ENCODE measurements at places on chromosomes 16 and 17.

DNA sequence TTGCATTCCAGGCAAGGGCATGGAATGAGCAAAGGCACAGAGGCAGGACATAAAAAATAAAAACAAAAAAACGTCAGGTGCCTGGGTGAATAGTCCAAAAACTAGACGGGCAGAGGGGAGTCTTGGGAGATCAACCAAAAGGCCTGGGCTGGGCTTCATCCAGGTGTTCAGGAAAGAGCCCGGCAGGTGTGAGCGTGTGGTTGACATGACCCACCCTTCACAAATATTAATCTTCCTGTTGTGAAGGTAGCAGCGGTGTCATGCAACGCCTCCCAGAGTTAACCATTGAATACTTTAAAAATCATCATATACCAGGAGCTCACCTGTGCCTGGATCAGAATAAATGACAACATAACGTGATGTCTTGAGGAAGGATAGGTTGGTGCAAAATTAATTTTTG, 90.6 kb downstream of the USP22 start:
- DNase-seq: no peak

GRCh38 chr16:72848759-72849664, 198.9 kb downstream of the ZFHX3 start:
- no peak for DNase-seq

GRCh38 chr16:4574919-4575705, 19.0 kb downstream of the C16orf96 start:
- DNase-seq: no peak

DNA sequence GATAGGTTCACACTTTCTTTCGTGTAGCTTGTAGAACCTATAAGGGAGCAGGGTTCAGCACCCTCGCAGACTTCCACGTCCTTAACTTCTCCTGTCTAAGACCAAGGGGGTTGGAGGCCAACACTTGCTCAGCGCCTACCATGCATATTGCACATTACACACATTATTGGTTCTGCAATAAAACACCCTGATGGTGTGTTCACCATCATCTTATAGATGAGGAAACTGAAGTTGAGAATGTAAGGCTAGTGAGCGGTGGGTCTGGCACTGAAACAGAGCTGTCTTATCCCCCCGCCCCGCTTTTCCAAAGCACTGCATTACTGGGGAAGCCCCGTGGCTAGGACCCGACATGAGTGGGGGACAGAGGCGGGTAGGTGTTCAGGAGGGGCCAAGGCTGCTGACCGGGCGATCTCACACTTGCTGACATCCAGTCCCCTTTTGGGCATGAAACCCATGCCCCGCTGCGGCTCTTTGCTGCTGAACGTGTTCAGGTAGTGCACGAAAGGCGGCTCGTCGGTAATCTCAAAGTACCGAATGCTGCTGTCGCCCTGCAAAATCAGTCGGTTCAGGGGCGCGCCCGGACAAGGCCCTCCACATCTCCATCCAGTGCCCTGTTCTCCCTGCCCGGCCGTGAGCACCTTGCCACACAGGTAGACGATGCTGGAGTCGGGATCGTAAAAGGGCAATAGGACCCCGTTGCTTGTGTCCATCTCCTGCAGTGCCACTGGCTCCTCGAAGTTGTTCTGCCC, 6.2 kb downstream of the CORO6 start:
- no peak for DNase-seq

DNA sequence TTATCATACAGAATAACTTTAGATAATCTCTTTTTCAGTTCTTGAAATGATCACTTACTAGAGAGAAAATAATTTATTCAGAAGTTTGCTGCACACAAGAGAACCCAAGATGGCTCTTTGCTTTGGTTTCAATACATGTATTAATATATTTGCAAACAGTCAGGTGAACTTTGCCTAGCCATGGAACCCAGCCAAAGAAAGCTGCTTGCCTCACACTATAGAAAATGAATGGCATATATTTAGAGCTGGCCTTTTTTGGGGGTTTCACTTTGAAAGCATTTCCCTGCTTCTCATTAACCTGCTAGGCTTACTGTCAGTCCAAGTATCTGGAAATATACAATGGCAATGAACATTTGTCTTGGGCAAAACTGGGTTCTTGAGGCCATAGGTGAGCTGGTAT, 75.3 kb downstream of the MRTFB start:
- no peak for DNase-seq

- DNase-seq: peak; percentile 34
Observed at GRCh38 chr16:3509470-3509928, 8.7 kb downstream of the CLUAP1 start.

- DNase-seq: no peak
Observed at GRCh38 chr17:64491034-64491860, 5.6 kb downstream of the POLG2 start.

GRCh38 chr17:65756760-65757159, 195.3 kb upstream of the AXIN2 start:
- no peak for DNase-seq

DNA sequence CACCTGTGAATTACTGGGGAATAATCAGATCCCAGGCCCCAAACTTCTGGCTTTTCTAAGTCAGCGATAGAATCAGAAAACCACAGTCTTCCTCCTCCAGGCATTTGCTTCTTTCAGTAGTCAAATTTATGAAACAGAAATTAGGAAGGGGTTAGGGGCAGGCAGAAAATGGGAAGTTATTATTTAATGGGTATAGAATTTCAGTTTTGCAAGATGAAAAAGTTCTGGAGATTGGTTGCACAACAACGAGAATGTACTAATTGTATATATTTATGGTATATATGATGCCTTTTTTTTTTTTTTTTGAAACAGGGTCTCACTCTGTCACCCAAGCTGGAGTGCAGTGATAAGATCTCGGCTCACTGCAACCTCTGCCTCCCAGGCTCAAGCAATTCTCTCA, 23.5 kb downstream of the ORC6 start:
- no peak for DNase-seq

GRCh38 chr17:10156948-10157607, 41.3 kb downstream of the GAS7 start:
- DNase-seq: peak; percentile 15

DNA sequence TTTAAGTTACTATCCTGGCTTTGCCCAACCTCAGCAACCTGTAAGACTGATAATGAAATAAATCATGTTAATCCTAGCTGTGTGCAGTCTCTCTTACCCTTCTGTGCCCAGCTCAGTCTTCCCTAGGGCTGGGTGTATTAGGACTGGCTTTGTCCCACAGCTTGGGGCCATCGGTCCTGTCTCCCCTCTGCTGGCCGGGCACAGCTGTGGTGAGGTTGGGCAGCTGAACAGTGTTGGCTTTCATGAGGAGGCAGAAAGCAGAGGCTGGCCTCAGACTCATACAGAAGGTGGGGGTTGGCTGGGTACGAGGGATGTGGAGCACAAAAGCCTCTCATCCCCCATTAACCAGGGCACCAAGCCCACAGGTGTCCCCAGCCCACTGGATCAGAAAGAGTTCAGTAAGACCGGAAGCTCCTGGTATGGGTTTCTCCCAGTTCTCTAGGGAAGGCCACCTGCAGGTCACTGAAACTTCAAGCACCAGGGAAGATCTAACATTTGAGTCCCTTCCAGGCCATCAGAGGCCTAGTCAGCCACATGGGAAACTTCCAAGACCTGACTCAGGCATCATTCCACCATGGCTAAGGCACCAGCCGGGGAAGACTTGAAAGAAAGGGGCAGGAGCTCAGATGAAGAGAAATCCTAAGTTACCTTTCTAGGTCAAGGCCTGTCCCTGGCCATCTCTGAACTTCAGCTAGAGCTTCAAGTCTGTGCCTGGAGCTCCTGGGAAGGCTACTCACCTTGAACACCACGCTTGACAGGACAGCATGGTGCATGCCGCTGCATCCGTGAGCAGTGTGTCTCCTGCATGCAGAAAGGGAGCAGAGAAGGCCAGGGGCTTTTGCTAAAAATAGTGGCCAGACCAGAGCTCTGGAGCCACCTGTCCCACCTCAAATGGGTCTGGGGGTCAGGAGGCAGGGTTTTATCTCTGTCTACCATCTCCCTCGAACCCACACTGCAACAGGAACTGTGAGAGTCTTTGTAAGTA, 8.8 kb downstream of the CNP start:
- no peak for DNase-seq

GRCh38 chr17:6648181-6648580, 3.2 kb downstream of the MED31 start:
- no peak for DNase-seq

- DNase-seq: no peak
Observed at GRCh38 chr17:79832218-79833109, 6.8 kb downstream of the CBX4 start.
